Stimulated activated CD8-positive, alpha-beta memory T cell treated with anti-CD3 and anti-CD28 coated beads, Interleukin-4, amount 100 ng/mL, for 1 hour (primary cell): ENCODE measurements at places on chromosomes 13 and 19.

GRCh38 chr13:93422980-93423543 lies 196.5 kb downstream of the GPC6 start:
- no peak for DNase-seq

DNA sequence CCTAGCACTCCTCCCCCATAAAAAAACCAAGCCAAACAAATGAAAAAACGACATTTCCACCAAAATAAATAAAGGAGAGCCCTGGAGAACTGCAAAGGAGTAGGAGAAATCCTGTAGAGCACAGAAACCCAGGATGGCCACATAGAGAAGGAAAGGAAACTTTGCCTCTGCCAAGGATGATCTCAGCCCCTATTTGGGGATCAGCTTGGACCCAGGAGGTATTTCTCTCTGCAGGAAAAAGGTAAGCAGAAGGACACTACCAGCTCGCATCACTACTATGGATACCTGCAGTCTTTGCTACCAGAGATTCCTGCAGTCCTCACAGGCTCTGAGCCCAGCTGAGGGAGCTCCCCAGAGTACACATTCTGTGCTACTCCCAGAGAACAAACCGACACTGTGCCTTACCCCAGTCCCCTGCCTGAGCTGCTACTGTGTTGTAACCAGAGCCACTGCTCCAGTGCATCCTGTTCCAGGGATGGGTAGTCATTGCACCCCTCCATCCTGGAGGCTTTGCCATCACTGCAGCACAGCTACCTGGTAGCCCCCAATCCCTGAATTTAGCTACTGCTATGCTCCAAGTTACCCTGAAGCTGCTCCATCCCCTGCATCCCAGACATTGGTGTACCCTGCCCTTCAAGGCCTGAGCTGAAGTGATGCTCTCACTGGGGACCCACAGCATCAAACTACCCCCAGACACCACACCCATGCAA lies 41.7 kb downstream of the VWA8 start:
- DNase-seq = no peak

DNA sequence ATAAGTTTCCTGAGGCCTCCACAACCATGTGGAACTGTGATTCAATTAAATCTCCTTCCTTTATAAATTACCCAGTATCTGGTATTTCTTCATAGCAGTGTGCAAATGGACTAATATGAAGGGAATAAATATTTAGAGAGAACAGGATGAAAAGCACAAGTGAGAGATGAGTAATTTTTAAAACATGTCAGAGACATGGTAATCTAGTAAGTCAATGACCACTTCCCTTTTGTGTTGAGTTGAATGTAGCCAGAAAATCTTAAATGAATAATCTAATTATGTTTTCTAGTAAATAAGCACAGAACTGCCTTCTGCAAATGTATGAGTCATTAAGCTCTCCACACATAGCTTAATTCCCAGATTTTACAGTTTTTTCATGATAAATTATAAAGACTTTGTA lies 524.1 kb upstream of the SLITRK5 start:
- no peak for DNase-seq

DNA sequence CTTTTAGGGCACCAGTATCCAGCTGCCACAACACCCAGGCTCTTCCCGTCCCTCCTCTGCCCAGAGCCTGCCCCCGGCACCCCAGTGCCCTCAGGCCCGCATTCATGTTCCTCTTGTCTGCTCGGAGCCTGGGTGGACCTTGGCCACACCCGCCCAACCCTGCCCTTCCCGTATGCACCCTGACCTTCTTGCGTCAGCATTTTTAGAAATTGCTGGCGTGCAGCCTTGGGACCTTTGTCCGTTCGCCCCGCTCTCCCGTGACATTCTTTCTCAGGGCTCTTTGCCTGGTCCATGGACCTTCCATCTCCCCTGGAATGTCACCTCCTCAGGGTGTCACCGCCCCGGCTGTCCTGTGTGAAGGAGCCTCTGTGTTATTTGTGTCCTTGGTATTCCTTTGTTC lies 7.6 kb downstream of the NUCB1 start:
- no peak for DNase-seq

- DNase-seq = no peak
Measured at GRCh38 chr13:42626176-42626860, 52.4 kb downstream of the TNFSF11 start.

GRCh38 chr13:45224176-45224575 lies 23.3 kb upstream of the KCTD4 start:
- no peak for DNase-seq

GRCh38 chr19:18478545-18479311 lies 40.8 kb upstream of the ISYNA1 start:
- no peak for DNase-seq

- DNase-seq = no peak
Measured at GRCh38 chr19:34982275-34982674, 17.8 kb upstream of the GRAMD1A start.

GRCh38 chr13:45812695-45813372 lies 38.7 kb downstream of the SIAH3 start:
- no peak for DNase-seq

GRCh38 chr19:41879080-41879479 lies 2.0 kb downstream of the CD79A start:
- no peak for DNase-seq

GRCh38 chr13:66224663-66225062 lies 1005.5 kb downstream of the PCDH9 start:
- DNase-seq = no peak

GRCh38 chr13:45368571-45368970 lies 27.6 kb upstream of the TPT1 start:
- DNase-seq = no peak

DNA sequence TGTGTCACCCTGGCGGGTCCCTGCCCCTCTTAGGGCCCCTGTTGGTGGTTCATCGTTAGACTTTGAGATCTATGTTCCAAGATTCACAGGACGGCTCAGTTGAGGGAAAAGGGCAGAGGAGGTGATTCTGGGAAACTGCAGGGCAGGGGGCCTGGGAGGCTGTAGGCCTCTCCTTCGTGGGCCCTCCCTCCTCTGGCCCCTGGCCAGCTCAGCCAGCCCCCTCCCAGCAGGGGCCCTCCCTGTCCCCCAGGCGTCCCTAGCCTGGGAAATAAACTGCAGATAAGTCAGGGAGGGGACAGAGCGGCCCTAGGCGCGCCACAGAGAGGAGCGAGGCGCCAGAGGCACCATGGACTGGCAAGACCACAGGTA lies 6.5 kb downstream of the HIF3A start:
- no peak for DNase-seq

- DNase-seq = no peak
Measured at GRCh38 chr13:113669755-113670341, 2.8 kb downstream of the GRK1 start.

DNA sequence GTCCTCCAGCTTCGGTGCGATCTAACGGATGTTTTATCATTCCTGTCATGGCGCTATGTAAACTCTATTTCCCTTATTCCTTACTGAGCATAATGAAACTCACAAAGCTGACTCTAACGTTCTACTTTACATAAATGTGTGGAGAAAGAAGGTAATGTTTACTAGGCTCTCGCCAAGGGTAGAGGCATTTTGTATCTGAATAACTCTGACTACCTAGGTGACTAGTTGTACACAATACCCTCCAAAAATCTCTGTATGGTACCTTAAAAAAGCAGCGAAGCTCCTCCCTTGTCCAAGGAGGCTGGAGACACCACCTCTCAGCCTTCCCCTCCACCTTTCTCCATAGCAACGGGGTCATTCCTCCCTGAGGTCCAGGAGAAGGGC lies 316 bp upstream of the ZNF530 start:
- DNase-seq = no peak

DNA sequence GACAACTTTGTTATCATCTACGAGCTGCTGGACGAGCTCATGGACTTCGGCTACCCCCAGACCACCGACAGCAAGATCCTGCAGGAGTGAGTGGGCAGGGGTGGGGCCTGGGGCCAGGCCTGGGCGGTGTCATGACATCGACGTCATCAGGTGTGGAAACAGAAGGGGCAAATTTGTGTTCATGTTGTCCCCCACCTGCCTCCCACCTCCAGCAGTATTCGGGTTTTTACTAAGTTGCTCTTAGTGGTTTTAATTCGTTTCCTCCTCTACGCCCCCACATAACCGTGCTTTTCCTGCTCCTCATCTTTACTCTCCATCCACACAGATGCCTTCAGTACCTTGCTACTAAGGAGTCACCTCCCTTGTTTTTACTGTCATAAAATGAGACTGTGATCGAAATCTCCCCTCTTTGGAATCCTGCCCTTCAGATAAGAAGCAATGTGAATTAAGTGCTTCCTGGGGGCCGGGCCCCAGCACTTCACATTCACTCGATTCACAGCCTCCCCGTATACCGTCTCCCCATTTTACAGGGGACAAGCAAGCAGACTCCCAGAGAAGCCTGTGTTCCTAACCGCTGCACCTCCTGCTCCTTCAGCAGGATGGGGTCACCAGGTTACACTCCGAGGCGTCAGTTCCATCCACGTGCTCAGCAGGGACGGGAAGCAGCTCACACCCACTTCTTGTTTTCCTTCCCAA lies 10.5 kb downstream of the AP1M1 start:
- DNase-seq = no peak

DNA sequence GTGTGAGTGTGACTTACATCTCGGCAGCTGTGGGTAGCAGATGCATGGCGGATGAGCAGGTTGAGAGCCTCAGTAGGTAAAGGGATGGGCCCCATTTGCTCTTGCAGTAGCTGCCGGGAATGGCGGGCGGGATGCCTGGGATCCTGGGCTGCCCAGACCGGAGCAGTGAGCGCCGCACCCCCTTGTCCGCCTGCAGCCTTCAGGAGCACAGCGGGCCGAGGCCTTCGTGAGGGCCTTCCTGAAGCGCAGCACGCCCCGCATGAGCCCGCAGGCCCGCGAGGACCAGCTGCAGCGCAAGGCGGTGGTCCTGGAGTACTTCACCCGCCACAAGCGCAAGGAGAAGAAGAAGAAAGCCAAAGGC lies 4.1 kb downstream of the POP4 start:
- DNase-seq = no peak

DNA sequence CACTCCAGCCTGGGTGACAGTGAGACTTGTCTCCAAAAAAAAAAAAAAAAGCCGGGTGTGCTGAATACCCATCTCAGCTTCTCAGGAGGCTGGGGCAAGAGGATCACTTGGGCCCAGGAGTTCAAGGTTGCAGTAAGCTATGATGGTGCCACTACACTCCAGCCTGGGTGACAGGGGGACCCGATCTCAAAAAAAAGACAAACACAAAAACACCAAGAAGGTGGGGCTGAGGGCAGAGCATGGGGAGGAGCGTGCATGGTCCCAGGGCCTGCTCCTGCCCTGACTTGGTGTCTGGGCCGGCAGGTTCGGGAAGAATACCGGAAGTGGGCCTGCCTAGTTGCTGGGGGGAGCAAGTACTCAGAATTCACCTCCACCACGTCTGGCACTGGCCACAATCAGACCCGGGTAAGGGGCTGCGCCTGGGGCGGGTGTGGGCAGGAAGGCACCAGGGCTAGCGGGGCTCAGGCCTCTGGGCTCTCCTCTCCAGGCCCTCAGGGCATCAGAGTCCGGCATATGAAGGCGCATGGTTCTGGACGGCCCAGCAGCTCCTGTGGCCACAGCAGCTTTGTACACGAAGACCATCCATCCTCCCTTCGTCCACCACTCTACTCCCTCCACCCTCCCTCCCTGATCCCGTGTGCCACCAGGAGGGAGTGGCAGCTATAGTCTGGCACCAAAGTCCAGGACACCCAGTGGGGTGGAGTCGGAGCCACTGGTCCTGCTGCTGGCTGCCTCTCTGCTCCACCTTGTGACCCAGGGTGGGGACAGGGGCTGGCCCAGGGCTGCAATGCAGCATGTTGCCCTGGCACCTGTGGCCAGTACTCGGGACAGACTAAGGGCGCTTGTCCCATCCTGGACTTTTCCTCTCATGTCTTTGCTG lies 11.3 kb downstream of the DDX39A start:
- no peak for DNase-seq

DNA sequence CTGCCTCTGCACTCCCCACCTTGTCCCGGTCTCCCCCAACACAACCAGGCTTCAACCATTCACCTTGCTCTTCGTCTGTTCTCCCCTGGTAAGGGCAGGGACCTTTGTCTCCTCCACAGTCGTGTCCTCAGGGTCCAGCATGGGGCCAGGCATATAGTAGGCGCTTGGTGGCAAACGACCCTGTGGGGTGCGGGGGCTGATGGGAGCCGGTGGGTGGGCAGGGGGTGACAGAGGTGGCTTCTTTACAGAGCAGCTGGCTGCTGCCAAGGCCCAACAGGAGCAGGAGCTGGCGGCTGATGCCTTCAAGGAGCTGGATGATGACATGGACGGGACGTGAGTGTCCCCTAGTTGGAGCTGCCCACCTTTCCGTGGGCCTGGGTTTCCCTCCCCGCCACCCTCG lies 9.7 kb downstream of the PRKCSH start:
- no peak for DNase-seq

DNA sequence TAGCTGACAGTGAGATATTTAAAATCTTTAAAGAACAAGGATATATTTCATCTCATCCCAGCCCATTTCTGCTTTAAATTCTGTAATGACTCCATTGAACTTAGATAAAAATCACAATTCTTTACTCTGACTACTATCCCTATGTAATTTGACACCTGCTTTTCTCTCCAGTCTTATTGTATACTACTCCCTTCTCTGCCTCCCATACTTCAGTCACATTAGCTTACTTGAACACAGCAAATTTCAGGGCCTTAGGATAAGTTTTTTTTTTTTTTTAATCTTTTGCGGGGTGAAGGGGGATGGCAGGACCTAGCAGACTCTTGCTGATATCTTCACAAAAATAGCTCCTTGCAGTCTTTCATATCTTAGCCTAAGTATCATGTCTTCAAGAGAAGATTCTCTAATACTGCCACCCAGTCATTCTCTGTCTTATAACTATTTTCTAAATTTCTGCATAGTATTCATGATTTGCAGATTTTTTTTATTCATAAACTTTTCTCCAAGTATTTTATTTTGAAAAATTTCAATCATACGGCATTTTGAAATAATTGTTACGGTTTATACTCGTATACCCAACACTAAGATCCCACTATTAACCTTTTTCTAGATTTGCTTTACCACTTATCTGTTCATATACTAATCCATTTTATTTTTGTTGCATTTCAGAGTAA lies 151.4 kb downstream of the PCCA start:
- DNase-seq = no peak

DNA sequence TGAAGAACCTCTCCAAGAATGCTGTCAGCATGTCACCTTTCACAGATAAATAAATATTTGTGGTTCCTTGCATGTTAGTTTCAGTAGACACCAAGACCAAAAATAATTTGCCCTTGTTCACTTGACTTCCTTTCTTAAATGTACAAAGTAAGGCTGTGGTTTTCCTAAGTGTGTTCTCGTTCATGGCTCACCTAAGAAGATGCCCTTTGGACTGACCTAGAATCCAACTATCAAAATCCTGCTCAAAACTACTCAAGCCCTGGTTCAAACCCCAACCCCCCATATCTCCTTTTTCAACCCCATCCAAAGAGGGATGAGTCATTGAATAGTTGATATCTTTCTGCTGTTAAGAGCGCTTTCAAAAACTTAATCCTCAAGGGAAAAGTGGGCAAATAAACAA lies 247.8 kb upstream of the ZNF507 start:
- no peak for DNase-seq

- DNase-seq = no peak
Measured at GRCh38 chr13:37349916-37350315, 244.5 kb upstream of the CSNK1A1L start.

GRCh38 chr19:34482380-34483250 lies 1.1 kb downstream of the WTIP start:
- no peak for DNase-seq
